Dermis blood vessel endothelial cell (primary cell): ENCODE measurements at places on chromosomes 7 and 10. TPM values are rescaled to one million over a fixed set of nuclear protein-coding genes. Genes with fewer than 3 reads are reported as not detected.

ZNF92 gene
- total RNA-seq: 7.6 and 15.3 TPM in 2 replicates

GLI3 gene
- 1.0 and 1.6 TPM in 2 replicates for total RNA-seq

VAX1 gene
- total RNA-seq: not detected in 2 replicates

ERVW-1 gene
- total RNA-seq: not detected in 2 replicates

TMEM229A gene
- total RNA-seq: not detected in 2 replicates

PAX4 gene
- 0.09 TPM in 1 of 2 replicates, not detected in the other for total RNA-seq

SPDYE17 gene
- not detected in 2 replicates for total RNA-seq
